ENCODE measurements at places on chromosomes 3 and 15.

- no peaks in the 10 kb centered on the region for H3K4me1 ChIP-seq
- H3K36me3 ChIP-seq: peaks cover 6% of the 10 kb centered on the region
- no peak overlapping the region for H3K27ac ChIP-seq
- H3K4me3 ChIP-seq: no peak overlapping the region
- DNase-seq: no peak
Observed at GRCh38 chr15:50463423-50464358, 39.5 kb downstream of the USP8 start.

GRCh38 chr3:102378216-102378615 is 56.6 kb upstream of the ZPLD1 start:
- no peak for DNase-seq
- no peak overlapping the region for H3K27ac ChIP-seq
- no peaks in the 10 kb centered on the region for H3K36me3 ChIP-seq
- H3K27me3 ChIP-seq: no peaks in the 10 kb centered on the region
- H3K4me3 ChIP-seq: no peak overlapping the region

- H3K27ac ChIP-seq: no peak overlapping the region
- no peaks in the 10 kb centered on the region for H3K4me1 ChIP-seq
- DNase-seq: no peak
- H3K36me3 ChIP-seq: no peaks in the 10 kb centered on the region
- H3K4me3 ChIP-seq: no peak overlapping the region
- H3K27me3 ChIP-seq: no peaks in the 10 kb centered on the region
Observed at GRCh38 chr3:165642761-165643420, 194.3 kb downstream of the BCHE start.

DNA sequence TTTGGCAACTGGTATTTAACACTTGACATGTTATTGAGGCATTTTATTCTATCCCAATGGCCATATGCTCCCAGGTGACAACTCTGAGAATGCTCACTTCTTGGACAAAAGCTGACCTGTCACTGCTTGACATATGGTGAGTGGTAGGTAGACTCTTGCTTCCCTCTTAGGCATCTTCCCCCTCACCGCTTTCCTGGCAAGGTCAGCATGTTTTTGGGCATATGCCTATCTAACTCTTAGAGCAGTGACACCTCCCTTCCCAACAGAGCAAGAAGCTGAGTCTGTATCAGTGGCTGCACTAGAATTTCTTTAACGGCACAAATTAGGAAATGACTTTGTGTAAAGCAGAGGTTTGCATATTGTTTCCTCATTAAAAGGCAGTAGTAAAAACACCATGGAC is 300.7 kb downstream of the OXSM start:
- H3K4me3 ChIP-seq: no peak overlapping the region
- no peak for DNase-seq
- no peaks in the 10 kb centered on the region for H3K27me3 ChIP-seq
- H3K4me1 ChIP-seq: no peaks in the 10 kb centered on the region

- H3K27ac ChIP-seq: no peak overlapping the region
- no peaks in the 10 kb centered on the region for H3K36me3 ChIP-seq
- H3K4me1 ChIP-seq: no peaks in the 10 kb centered on the region
- no peaks in the 10 kb centered on the region for H3K27me3 ChIP-seq
- peak; percentile 6 for DNase-seq
Observed at GRCh38 chr3:10648181-10648580, 142.8 kb upstream of the ATP2B2 start.

GRCh38 chr3:196569003-196569516 is 600 bp downstream of the FBXO45 start:
- peaks cover 3% of the 10 kb centered on the region for H3K36me3 ChIP-seq
- peak; percentile 65 for DNase-seq
- no peaks in the 10 kb centered on the region for H3K27me3 ChIP-seq
- peaks cover 6% of the 10 kb centered on the region for H3K4me1 ChIP-seq
- H3K4me3 ChIP-seq: peak overlapping the region; percentile 99

GRCh38 chr3:54900838-54901591 is 26.8 kb downstream of the LRTM1 start:
- H3K27me3 ChIP-seq: no peaks in the 10 kb centered on the region
- no peaks in the 10 kb centered on the region for H3K36me3 ChIP-seq
- H3K4me1 ChIP-seq: no peaks in the 10 kb centered on the region
- H3K27ac ChIP-seq: no peak overlapping the region
- DNase-seq: no peak
- H3K4me3 ChIP-seq: no peak overlapping the region

DNA sequence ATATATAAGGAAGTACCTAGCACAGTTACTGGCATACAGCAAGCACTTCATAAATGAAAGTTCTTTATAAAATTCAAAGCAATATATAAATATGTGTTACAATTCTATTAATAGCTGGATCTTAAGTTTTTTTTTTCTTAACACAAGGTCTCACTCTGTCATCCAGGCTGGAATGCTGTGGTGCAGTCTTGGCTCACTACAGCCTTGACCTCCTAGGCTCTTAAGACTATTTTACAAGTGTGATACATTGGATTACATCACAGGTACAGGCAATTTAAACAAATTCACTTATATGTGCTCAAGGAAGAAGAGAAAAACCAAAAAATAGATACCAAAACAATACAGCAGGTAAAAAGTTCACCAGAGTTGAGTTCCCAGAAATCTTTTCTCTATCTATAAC is 60.6 kb downstream of the ZNF280D start:
- H3K27ac ChIP-seq: no peak overlapping the region
- no peak overlapping the region for H3K4me3 ChIP-seq
- DNase-seq: no peak
- no peaks in the 10 kb centered on the region for H3K27me3 ChIP-seq

DNA sequence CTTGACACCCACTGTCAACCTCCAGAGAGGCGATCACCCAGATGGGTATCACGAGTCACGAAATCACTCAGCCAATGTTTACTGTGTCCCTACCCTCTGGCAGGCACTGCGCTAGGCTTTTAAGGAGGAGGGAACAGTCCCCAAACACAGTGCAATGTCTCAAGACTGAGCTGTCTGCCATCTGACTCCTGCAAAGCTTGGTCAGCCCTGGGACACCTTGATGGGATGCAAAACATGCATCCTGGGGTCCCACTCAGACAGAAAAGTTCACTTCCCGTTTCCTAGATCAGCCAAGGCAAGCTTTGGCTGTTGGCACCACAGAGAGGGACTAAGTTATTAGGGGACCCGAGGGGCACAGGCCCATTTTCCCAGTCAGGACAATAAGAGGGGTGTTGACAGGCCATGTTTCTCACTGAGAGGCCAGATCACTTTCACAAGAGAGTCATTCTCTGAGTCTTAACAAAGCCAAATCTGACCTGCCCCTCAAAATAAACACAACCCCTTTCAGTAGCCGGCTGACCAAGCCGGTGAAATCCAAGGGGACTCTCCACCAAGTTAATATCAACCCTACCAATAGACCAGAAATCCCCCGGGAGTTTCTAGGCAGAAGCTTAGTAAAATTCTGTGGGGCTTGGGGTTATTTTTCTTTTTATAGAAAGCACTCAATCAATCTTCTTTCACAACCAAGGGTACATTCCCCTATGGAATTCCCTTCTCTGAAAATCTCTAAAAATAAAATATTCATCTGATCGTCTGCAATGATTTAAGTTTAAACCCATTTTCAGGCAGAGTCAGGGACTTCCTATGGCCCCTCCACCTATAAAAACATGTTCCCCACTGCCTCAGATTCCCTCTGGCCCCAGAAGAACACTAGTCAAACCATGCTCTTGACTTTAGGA is 3.5 kb downstream of the RFTN1 start:
- no peak overlapping the region for H3K27ac ChIP-seq
- H3K4me3 ChIP-seq: no peak overlapping the region
- no peaks in the 10 kb centered on the region for H3K36me3 ChIP-seq
- no peak for DNase-seq
- peaks cover 21% of the 10 kb centered on the region for H3K4me1 ChIP-seq
- H3K27me3 ChIP-seq: peaks cover 33% of the 10 kb centered on the region

GRCh38 chr15:50262533-50262932 is 3.0 kb downstream of the HDC start:
- no peak overlapping the region for H3K4me3 ChIP-seq
- peaks cover 2% of the 10 kb centered on the region for H3K4me1 ChIP-seq
- no peak overlapping the region for H3K27ac ChIP-seq
- H3K36me3 ChIP-seq: no peaks in the 10 kb centered on the region
- no peak for DNase-seq
- H3K27me3 ChIP-seq: no peaks in the 10 kb centered on the region

DNA sequence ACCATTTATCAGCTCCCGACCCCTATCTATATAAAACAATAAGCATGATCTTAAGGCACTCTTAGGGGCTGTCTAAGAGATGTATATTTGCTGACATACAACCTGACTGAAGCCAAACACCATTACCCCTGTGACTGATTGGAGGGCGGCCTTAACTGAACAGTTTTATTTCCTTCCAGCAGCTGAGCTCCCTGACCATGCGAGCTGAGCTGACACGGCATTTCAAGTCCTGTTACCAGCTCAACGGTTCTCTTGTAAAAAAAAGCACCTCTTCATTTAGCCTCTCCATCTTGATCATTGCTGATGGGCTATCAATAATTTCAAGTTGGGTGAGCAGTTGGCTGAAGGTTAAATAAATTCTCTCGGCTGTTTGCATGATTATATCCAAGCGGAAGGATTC is 33.4 kb upstream of the BNIP2 start:
- H3K27me3 ChIP-seq: no peaks in the 10 kb centered on the region
- no peak for DNase-seq
- H3K4me3 ChIP-seq: no peak overlapping the region
- no peaks in the 10 kb centered on the region for H3K4me1 ChIP-seq

DNA sequence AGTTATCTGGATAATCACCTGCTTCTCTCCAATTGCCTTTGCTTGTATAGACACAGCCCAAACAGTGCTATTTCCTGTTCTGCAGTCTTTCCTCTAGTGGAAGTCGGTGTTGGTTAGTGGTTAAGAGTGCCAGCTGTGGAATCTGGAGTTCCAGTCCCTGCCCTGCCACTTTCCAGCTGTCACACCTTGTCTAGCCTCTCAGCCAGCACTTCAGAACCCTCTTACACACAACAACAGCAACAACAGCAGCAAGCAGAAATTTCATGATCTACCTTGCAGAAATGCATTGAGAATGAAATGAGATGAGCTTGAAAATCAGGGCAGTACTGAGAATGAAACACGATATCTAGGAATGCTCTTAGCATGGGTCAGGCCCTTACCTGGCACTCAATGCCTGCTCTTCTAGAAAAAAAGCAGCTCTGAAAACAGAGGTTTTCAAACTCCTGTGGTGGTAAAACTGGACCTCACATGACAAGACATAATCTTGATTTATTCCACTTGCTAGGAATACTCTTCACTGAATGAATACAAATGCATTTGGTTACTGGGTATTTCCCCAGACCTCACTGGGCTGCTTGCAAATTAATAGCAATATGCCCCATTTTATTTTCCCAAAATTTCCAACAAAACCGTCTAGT is 3.3 kb upstream of the WNT5A start:
- peak overlapping the region; percentile 90 for H3K4me3 ChIP-seq
- peaks cover 8% of the 10 kb centered on the region for H3K4me1 ChIP-seq
- DNase-seq: no peak
- peaks cover 10% of the 10 kb centered on the region for H3K27me3 ChIP-seq
- no peaks in the 10 kb centered on the region for H3K36me3 ChIP-seq

DNA sequence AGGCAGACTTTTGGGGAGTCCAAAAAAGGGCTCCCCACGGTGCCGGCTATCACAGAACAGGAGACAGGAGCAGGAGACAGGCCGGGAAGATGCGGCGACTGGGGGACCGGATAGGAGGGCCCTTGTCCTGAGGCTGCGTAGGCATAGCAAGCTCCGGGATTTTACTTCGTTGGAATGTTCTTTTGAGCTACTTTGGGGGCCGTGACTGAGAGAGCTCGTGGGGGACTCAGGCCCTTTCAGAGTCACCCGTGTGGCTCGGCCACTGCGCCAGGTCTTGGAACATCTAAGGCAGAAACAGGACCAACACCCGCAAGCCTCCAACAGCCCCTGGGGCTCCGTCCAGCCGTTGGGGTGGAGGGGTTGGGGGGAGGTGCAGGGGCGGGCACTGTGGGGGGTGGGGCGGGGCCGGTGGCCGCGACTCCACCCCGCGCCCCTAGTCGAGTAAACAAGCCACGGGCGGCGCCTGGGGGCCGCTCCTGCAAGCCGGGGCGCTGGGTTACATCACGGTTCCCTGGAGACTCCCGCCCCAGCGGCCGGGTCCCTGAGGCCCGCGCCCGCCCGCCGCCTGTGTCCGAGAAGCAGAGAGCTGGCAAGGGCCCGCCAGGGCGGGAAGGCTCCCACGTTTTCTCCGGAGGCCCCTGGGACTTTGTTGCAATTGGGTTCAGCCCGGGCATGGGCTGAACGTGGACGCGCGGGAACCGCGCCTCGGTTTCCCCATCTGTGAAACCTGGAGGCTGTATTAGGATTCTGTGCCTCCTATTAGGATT is 23.3 kb upstream of the C15orf39 start:
- H3K27me3 ChIP-seq: peaks cover 9% of the 10 kb centered on the region
- no peaks in the 10 kb centered on the region for H3K36me3 ChIP-seq
- DNase-seq: peak; percentile 72
- H3K27ac ChIP-seq: no peak overlapping the region

DNA sequence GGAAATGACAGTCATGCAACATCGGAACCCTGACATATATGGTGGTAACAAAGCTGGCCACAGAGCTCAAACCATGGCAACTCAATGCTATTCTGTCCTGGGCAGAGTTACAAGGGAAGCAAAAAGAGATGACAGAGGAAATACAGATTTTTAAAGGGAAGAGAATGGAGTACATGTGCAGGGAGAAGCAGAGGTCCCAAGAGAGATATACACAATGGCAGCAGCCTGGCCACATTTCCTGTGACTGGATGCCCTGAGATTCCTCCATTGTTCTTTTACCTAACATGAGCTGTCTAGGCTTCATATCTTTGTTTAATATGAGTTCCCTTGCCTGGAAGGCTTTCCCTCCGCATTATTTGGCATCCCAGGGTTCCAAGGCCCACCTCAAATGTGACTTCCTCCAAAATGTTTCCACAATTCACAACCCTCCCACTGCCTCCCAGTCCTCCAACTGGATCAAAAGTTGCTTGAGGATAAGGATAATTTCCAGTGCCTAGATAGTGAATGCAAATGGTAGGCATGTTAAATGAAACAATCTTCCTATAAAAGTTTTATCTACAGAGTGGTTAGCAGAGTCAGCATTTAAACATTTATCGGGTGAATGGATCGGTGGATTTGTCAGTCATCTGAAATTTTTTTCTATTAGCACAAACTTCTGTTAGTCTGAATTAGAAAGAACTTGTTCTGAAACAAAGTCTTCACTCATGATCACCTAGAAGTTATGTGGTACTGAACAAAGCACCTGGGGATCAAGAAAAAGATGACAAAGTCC is 86.2 kb downstream of the DHX30 start:
- no peak overlapping the region for H3K27ac ChIP-seq
- H3K27me3 ChIP-seq: no peaks in the 10 kb centered on the region
- no peak overlapping the region for H3K4me3 ChIP-seq
- peaks cover 21% of the 10 kb centered on the region for H3K4me1 ChIP-seq

Data from H1 (cell line).